Cortex of kidney (tissue), 1 donor: ENCODE measurements at places on chromosomes 7 and 10.

DNA sequence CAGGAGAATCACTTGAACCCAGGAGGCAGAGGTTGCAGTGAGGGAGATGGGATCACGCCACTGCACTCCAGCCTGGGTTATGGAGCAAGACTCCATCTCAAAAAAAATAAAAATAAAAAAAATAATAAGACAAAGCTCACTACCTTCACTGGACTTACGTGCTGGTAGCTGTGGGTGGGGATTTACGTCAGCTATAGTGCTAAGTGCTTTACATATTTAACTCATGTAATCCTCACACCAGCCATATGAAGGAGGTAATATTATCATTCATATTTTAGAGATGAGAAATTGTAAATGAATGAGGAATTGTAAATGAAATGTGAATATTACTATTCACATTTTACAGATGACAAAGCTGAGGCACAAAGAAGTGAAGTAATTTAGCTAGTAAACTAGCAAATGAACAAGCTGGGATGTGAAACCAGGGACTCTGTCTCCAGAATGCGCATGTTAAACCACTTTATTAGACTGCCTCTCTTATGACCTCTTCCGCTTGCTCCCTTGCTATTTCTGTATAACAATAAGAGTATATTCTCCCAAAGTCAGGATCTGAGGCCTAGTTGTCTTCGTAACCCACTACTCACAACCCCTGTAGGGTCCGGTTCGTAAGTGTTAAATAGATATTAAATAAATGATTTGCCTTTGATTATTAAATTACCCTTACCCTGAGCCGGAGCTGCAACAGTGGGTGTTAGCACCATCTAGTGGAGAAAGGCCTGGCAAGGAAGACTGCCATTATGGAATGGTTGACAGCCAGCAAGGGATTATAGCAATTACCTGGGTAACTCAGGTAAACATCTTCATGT lies 70.2 kb downstream of the HTR7 start:
- DNase-seq = no peak

GRCh38 chr7:25726170-25726780 lies 425.7 kb upstream of the NFE2L3 start:
- no peak for DNase-seq

GRCh38 chr10:74485283-74485682 lies 334.3 kb downstream of the ADK start:
- DNase-seq = no peak

DNA sequence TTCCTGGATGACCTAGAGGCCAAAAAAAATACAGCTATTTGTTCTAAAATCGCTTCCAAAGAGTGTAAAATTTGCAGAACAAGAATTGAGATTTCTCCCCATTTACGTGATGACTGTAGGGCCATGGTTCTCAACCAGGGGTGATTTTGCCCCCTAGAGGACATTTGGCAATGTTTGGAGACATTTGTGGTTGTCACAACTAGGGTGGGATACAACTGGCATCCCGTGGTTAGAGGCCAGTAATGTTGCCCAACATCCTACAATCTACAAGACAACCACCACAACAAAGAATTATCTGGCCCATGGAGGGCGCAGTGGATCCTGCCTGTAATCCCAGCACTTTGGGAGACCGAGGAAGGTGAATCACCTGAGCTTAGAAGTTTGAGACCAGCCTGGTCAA lies 22.8 kb upstream of the MALSU1 start:
- DNase-seq = no peak

DNA sequence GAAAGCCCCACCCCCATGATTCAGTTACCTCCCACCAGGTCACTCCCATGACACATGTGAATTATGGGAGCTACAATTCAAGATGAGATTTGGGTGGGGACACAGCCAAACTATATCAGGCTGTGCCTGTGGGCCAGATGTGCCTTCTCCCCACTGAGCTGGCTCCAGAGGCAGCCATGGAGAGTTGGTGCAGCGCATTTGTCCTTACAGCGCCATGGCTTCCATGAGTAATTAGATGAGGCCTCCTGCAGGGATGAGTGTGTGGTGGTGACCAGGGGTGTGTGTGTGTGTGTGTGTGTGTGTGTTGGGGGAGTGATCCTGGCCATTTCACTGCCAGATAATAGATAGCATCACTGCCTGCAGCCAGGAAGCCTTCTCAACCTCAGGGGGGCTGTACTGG lies 94.6 kb downstream of the FANK1 start:
- DNase-seq = no peak

DNA sequence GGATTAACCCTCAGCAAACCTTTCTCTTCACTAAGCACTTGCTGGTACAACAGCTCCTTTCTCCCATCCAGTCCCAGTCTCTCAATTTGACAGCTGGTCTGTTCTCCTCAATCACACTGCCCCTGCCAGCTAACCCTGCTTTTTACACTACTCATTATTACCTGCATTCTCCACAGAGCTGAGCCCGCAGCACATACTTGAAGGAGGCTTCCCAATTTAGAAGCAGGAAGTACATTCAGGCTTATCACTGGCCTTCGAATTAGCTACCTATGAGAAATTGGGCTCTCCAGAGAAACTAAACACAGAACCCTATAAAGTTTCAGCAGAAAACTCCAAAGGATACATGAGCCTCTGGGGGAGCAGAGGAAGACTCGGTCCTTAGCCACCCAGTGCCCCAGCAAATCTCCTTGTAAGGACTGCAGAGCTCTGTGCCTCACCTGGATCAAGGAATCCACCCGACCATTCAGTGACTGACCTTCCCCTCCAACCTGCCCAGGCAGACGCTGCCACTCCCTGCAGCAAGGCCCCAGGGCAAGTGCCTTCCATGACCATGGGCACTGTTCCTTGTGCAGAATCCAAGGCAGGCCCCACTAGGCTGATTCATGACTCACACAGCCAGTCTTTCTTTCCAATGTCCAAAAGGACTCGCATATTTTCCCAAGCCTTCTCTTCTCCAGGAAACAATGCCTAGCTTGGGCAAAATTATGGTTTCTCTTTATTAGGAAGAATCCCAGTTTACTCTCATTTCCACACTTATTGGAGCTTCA lies 68.0 kb downstream of the VOPP1 start:
- DNase-seq = no peak

DNA sequence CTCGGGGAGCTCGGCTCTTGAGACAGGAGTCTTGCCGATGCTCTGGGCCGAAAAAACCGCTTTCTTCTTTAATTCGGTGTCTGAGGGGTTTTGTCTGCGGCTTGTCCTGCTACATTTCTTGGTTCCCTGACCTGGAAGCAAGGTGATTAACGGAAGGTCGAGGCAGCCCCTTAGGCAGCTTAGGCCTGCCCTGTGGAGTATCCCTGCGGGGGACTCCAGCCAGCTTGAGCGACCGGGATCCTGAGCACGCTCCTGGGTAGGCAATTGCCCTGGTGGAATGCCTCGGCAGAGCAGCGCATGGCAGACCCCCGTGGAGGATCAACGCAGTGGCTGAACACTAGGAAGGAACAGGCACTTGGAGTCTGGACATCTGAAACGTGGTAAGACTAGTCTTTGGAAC lies 30.5 kb upstream of the GHITM start:
- no peak for DNase-seq

DNA sequence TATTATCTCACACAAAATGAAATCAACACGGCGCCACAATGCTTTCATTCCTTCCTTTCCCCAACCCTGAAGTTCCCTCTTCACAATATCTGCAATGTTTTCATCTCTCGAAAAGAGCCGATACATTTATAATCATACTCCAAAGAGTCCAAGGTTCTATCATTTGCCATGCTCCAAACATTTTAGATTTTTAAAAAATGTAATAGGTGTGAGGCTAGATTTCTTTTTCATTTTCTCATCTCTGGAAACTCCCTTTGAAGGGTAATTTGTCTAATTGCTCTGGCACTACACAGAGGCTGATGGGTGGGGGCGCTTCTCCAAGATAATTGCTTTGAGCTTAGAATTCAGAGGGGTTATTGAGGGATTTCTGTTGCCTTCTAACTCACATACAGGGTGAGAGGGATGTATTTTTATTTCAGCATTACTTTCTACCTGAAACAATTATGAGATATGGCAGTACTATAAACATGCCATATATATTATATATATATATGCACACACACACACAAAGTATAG lies 4.9 kb downstream of the DLX5 start:
- DNase-seq = no peak

DNA sequence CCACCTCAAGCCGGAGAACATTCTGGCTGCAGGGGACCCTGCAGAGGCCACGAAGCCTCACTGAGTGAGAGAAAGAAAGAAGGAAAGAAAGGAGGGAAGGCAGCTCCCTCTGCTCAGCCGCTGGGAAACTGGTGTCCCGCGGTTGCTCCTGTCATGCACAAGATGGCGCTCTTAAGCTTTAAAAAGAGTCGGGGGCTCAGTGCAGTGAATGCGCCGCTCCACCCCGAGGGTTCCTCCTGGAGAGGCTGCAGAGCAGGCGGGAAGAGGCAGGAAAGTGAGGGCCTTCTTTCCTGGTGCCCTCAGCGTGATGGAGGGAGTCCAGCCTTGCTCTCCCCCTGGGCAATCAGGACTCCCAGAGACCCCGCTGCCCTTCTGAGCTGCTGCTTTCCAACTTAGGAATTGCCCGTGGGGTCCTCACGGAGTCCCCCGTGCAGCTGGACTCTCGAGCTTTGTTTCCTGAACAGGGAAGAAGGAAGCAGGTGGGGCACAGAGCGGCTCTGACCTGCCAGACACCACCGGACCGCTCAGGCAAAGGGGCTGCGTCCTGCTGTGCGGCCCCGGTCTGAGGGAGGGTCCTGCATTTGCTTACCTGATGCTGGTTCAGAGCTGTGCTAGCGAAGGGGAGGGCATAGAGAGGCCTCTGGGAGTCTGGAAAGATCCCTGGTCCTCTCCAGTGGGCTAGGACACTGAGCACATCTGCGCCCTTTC lies 141.9 kb upstream of the MKI67 start:
- DNase-seq = no peak

GRCh38 chr7:37916673-37917660 lies at the start of gene SFRP4:
Gene SFRP4 (minus strand): TSS chr7:37916817. CDS start chr7:37916537, 280 bp downstream.
- no peak for DNase-seq

GRCh38 chr7:27399791-27400567 lies 157.4 kb downstream of the EVX1 start:
- no peak for DNase-seq

DNA sequence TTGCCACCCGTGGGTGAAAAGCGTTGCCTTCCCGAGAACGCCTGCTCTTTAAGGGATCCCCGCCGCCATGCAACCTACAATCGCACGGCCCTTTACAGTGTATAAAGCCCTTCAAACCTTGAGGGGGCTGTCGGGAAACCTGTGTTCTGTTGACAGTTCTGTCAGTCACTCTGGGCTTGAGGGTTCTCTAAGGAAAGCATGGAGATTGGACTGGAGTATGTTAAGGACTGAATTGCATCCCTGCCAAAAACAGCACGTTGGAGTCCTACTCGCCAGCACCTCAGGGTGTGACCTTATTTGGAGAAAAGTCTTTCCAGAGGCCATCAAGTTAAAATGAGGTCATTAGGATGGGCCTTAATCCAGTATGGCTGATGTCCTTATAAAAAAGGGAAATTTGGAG lies 70.6 kb downstream of the PFKFB3 start:
- no peak for DNase-seq

DNA sequence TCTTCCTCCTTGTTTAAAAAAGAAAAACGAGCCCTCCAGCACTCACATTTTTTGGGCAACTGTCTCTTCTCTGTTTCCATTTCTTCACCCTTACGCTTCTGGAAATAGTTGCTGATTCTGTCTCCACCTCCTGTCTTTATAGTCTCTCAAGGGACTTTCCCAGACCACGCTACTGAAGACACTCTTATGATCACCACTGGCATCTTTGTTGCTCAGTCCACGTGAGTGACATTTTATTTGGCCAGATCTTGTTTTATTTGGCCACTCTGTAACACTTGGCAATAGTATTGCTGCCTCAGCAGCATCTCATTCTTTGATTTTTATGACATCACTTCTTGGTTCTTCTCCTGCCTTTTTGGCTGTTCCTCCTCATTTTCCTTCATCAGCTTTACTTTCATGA lies 21.6 kb upstream of the NME8 start:
- no peak for DNase-seq

DNA sequence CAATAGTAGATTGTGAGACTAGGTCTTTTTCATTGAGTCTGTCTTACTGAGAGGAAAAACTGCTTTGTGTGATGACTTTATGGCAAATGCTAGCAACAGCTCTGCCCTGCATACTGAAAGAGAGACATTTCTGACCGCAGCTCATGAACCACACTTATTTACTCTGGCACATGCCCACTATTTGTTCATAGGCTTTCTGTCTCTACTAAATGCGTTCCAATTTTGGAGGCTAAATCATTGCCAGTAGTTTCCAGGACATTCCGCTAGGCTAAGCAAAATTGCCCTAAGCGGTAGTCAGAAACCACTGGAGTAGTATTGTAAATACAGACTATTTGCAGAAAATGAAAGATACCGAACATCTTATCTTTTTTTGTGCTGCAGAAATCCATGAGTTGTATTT lies 55.6 kb upstream of the DLX6 start:
- no peak for DNase-seq

DNA sequence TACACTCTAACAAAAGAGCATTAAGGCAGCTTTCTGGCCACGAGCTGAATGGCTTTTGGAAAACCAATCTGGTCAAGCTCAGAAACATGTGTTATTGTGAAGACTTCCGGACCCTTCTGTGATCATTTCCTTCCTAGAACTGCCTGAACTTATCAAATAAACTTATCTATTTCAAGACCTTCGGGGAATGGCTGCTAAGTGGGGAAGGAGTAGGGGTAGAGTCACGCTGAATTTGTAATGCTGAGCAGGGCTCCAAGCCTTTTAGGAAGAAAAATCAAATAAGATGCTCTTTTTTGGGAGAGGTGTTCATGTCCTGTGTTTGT lies 56.6 kb downstream of the PAPSS2 start:
- no peak for DNase-seq

GRCh38 chr7:155198196-155198892 lies 99.3 kb upstream of the INSIG1 start:
- no peak for DNase-seq

DNA sequence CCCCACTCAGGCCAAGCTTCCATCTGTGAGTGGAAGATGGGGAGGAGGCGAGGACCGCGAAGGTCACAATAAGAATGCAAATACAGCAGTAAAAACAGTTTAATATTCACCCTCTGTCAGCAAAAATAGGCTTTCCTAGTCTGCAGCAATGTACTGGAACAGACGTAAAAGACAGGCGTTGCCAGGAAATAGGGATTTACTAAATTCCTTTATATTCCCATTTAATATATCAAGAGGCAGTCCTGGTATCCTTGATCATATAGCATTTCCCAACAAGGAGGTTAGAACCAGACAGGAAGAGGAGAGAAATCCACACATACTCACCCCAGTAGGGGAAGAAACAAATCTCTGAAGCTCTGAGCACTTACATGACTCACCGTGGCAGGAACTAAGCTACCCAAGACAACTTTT lies 1054.9 kb upstream of the C7orf33 start:
- DNase-seq = no peak

DNA sequence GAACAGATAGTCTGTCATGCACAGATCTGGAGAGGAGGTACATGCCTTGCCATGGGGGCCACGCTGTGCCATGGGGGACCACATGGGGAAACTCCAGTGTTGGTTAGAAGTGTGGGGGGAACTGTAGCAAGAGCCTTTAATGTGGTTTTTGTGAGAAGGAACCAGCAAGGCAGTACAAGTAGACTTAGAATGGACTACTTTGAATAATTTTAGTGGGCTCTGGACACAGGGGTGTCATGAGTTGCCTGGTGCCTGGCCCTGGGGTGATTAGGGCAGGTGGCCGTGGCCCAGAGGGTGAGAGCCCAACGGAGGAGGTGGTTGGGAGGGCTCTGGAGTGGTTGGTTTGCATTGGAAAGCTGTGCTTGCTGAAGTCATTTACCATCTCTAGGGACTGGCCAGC lies 77.2 kb downstream of the CXCL12 start:
- no peak for DNase-seq

- DNase-seq = no peak
These were observed 397.2 kb upstream of the NFE2L3 start for GRCh38 chr7:25754751-25755150.
